ENCODE measurements at places on chromosomes 13 and 19. TPM values are rescaled to one million over a fixed set of nuclear protein-coding genes. Genes with fewer than 3 reads are reported as not detected.

GRCh38 chr13:85586422-85586831 lies 212.8 kb downstream of the SLITRK6 start:
- no peak for DNase-seq

- no peak for DNase-seq
Observed at GRCh38 chr13:70253834-70254233, 145.6 kb upstream of the KLHL1 start.

GRCh38 chr19:1863638-1864479 lies 480 bp upstream of the KLF16 start:
- no peak for DNase-seq

DNA sequence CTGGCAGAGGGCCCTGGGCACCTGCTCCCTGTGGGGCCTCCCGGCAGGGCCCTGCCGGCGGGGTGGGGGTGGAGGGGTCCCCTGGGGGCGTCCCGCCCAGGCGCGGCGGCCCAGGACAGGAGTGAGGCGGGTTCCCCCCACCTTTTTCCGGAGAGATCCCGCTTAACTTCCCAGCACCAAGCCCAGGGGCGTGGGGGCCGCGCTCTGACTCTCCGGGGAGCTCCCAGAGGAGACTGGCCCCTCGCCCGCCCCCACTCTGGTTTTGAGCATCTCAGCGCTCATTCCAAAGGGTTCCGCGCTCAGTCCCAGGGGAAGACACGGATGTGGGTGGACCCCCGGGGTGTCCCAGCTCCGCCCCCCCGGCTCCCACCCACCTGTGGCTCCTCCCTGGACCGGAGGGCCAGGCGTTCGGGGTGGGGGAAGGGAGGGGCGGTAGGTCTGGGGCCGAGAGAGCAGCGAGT lies 476 bp downstream of the C2CD4C start:
- DNase-seq: no peak

GRCh38 chr13:79459906-79460305 lies 21.0 kb upstream of the NDFIP2 start:
- no peak for DNase-seq

DNA sequence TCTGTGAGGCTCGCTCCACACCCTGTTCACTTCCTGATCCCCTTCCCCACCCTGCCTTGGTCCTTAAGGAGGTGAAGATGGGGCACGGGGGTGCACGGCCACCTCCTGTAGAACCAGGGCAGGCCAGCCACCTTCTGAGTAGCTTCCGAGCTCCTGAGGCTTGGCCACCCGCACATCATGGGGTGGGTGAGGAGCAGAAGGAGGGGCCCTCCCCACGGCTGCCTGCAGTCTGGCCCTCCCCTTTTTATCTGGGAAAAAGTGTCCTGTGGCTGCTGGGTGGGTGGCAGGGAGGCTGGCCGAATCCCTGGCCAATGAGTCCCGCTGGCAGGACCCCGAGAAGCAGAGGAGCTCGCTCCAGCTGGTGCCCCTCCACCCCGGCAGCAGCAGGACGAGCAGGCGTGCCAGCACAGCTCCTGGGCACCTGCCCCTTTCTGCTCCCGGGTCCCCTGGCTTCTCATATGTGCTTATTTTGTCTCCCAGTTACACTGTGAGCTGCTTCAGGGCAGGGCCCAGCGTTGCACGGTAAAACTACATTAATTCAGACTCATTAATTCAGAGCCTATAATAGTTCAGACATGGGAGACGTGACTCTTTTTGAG lies 135.0 kb downstream of the KDM4B start:
- no peak for DNase-seq

GRCh38 chr13:72258340-72258981 lies 391.5 kb upstream of the DACH1 start:
- DNase-seq: no peak

Gene AMER2
- not detected for total RNA-seq

Gene KLF1
- total RNA-seq: 0.10 TPM

Gene ZNF701
- total RNA-seq: 16.4 TPM
